ENCODE measurements at places on chromosomes 11 and 22. TPM values are rescaled to one million over a fixed set of nuclear protein-coding genes. Genes with fewer than 3 reads are reported as not detected.

Gene CNTF
- total RNA-seq: 1.7 TPM

Gene ZDHHC8
- total RNA-seq: 43.9 TPM

Gene CHCHD10
- 102 TPM for total RNA-seq

Gene PNPLA3
- total RNA-seq: 52.6 TPM

Gene RBM4
- 105 TPM for total RNA-seq

Gene KCNJ5
- total RNA-seq: 0.76 TPM

Gene CRYBB1
- 1.2 TPM for total RNA-seq

Gene PAMR1
- total RNA-seq: 55.3 TPM

Gene MEN1
- 32.9 TPM for total RNA-seq

Gene FOSL1
- 1.8 TPM for total RNA-seq

Gene SCN4B
- 0.20 TPM for total RNA-seq

Gene ZNF280B
- total RNA-seq: 10.6 TPM

Gene GAL
- total RNA-seq: 97.6 TPM

Gene CALCA
- not detected for total RNA-seq

Gene USH1C
- total RNA-seq: 0.95 TPM

Gene NXPE4
- total RNA-seq: not detected

Gene CDC42BPG
- 12.3 TPM for total RNA-seq

Gene AIFM3
- total RNA-seq: 1.3 TPM

Gene DGCR6
- total RNA-seq: 2.7 TPM

Gene IL18
- total RNA-seq: 0.59 TPM

Gene POTEH
- total RNA-seq: not detected

Gene SPDYC
- not detected for total RNA-seq

Gene MAP6
- 4.2 TPM for total RNA-seq

Gene MISFA
- total RNA-seq: 5.3 TPM

Gene RBX1
- total RNA-seq: 64.4 TPM

Gene IRAG1
- total RNA-seq: 6.5 TPM

Gene JAML
- total RNA-seq: 0.55 TPM

Gene POU2AF2
- total RNA-seq: not detected

Gene ARFGAP2
- total RNA-seq: 73.3 TPM

Gene KLHL22
- total RNA-seq: 26.5 TPM

Gene RASL10A
- total RNA-seq: 0.61 TPM

Gene MPPED2
- 2.5 TPM for total RNA-seq

Gene SULT4A1
- 14.2 TPM for total RNA-seq

Gene BIRC3
- total RNA-seq: 0.07 TPM

Gene SLC22A8
- not detected for total RNA-seq

Gene OR51B5
- total RNA-seq: 0.78 TPM

Gene SERPING1
- 67.8 TPM for total RNA-seq

Gene DDI1
- total RNA-seq: not detected

Gene MOGAT2
- not detected for total RNA-seq

Gene RAB39A
- 4.8 TPM for total RNA-seq

Gene KCNJ1
- not detected for total RNA-seq

Gene OR6T1
- total RNA-seq: not detected

Gene RTN4R
- total RNA-seq: 20.3 TPM

Gene CPT1B
- total RNA-seq: 105 TPM

Gene GLB1L3
- total RNA-seq: 7.1 TPM

Gene CECR2
- total RNA-seq: 98.9 TPM

Gene PDE2A
- total RNA-seq: 1.9 TPM

Gene LSP1
- not detected for total RNA-seq

Gene GAL3ST3
- total RNA-seq: 12.2 TPM

Gene MFNG
- total RNA-seq: 6.6 TPM

Gene CST6
- 4.2 TPM for total RNA-seq

Gene SMTNL1
- 0.22 TPM for total RNA-seq

Gene TCN1
- not detected for total RNA-seq
